Left renal pelvis (tissue), 4 donors: ENCODE measurements at places on chromosomes 2 and 18.

- DNase-seq: no peak
These were observed 14.6 kb upstream of the DNAJC27 start for GRCh38 chr2:24986372-24986771.

DNA sequence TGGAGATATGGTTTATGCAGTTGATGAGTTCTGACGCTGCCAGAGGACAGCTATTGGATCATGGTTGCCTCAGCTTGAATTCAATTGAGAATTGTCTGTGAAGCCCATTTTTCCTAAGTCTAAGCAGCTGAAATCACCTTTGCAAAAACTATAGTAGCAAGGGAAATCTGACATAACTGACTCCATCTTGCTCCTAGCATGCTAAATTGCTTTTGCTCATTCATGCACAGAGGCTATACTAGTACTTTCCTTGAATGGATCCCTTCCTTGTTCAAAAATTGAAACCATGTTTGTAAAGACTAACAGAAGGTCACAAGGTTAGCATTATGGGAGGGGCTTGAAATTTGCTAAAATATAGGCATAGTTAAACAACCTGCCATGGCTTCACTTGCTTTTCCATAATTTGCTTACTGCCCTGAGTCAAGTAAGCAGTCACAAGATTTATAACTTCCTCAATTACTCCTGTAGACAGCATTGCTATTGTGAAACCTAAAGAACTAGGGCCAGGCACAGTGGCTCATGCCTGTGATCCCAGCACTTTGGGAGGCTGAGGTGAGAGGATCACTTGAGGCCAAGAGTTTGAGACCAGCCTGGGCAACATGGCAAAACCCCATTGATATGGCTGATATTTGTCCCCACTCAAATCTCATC lies 41.2 kb downstream of the CHRNA1 start:
- DNase-seq: no peak

DNA sequence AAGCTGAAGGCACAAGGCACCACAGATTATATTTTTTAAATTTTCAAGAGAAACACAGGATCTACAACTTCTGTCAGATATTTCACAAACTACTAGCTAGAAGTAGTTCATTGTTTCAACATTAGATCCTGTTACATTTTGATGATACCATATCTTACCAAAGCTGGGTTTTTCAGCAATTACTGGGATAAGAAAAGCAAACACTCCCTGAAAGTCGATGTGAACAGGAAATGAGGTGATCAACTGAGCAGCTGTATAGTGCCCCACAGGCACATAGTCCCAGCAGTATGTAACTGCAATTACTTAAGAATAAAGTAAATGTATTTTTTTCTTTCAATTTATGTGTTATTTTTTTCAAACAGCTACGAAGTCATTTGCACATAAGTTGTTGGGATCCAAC lies 103.5 kb downstream of the DNER start:
- DNase-seq: no peak

DNA sequence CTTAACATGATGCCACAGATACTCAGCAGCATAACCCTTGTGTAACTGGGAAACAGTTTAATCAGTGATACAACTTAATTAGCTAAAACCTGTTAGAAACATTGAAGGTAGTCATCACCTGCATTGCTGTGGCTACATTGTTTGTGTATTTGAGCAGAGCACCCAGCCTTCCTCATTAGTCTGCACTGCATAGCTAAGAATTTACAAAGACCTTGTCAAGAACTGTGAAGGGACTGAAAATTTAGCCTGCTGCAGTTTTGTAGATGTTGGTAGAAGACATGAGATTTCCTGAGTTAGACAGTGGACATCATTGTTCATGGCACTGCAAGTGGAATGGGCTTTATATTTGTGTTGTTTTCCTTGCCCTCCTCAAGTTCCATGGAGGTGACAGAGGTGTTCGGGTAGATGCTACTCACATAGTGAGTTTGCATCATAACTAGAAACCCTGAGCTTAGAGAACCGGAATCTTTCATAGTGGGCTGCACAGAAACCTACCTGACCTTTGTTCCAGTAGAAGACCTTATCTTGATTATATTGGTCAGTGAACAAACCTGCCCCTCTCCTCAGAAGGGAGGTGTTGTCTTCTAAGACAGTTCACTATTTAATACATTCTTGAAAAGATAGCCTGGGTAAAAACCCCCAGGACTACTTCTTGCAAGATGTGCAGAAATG lies 12.5 kb downstream of the VAPA start:
- no peak for DNase-seq

- no peak for DNase-seq
These were observed 30.6 kb upstream of the CEP68 start for GRCh38 chr2:65025453-65026123.

DNA sequence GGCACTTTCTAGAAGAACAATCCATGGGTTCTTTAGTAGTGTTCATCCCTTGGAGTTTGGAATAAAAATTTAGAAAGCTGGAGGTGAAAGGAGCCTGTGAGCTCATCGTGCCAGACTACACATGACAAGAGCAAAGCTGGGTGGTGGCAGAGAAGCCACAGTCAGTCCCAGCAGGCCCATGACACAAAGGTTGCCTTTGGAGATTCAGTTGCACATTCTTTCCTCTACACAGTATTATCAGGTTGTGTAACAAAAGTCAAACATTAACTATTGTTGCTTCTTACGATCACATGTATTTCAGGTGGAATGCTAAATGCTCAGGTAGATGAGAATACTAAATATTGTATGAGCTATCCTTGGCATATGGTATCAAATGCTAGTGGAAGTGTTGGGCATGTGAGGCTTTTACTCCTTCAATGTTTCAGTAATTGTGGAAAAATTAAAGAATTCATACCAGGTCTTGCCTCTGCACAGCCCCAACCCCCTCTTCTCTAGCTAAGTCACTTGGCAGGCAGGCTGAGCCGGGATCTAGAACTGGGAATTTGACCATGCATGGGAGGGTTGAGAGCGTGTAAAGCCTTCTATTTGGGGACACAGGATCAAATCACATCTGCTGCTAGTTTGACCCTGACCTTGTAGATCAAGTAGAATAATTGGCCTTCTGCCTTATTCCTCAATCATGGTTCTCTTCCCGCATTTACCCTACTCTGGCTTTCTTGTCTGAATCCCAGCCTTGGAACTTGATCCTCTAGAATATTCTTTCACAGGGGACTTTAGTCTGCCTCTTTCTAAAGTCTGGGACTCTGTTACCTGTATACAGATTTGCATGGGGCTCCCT lies 230.9 kb downstream of the GCA start:
- DNase-seq: no peak

DNA sequence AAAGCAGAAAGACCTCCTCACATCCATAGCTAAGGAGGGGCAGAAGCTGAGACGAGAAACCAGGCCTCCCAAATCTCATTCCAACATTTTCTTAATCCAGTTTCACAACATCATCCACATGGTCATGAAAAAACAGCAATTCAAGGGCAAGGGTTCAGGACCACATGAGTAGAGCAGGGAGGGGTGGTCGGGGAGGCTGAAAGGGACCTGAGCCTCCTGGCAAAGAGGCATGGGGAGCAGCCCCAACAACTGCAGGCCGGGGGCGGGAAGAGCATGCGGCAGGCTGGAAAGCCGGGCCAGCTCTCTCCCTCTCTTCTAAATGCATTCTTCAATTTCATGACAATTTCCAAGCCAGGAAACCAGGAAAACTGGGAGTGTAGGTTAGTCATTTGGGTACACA lies 76.7 kb downstream of the DNMT3A start:
- DNase-seq: no peak

DNA sequence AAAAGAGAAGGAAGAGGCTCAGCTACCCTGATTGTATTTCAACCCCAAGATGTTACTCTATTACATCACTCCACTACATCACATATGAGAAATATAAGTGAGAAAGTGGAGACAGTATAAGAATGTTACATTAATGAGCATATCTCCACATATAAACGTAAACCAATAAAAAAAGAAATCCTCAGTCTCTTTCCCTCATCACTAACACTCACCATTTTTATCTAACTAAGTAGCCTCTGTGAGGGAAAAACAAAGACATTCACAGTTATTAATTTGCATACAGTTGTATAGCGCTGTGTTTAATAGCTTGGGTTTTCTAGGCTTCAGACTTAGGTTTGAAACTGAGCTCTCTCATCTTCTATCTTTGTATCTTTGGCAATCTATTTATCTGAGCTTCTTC lies 489.1 kb upstream of the LRRTM4 start:
- DNase-seq: no peak

DNA sequence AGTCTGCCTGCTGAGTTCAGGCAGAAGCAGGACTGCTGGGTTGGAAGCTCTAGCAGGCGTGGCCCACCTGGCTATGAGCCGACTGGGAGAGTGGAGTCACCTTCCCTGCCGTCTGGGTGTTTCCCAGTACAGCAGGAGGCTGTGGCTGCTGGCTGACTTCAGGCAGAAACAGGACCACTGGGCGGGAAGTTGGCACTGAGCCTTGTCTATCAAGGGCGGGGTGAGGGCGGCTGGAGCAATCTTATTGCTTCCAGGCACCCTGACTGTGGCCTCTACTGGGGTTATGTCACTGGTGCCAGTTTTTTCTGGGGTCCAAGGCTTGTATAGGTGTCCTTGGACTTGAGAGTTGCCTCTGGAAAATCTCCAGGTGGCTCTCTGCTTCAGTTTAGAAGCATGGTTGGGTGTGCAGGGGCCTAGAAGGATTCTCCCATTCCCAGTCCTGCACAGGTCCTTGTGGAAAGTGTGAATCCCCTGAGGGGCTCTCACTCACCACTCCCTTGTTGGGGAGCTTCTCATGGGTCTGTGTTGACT lies 30.5 kb downstream of the LTBP1 start:
- no peak for DNase-seq
